Muscle of back (tissue), 13 donors: ENCODE measurements at places on chromosomes 3 and 15. TPM values are rescaled to one million over a fixed set of nuclear protein-coding genes. Genes with fewer than 3 reads are reported as not detected.

Gene SOX14
- polyA plus RNA-seq: not detected

Gene TMEM108
- 28.9 TPM for polyA plus RNA-seq

Gene ANKRD63
- polyA plus RNA-seq: not detected

Gene FEZF2
- not detected for polyA plus RNA-seq

Gene RETNLB
- polyA plus RNA-seq: not detected

Gene EHD4
- polyA plus RNA-seq: 33.2 TPM

Gene CYP1A1
- not detected for polyA plus RNA-seq

Gene GOLGA6D
- 0.43 TPM for polyA plus RNA-seq

Gene CHRNA3
- polyA plus RNA-seq: not detected

Gene KAT2B
- polyA plus RNA-seq: 17.1 TPM

GRCh38 chr15:29429584-29429983 lies 160.0 kb upstream of the NSMCE3 start:
- no peak for DNase-seq

- DNase-seq: no peak
Measured at GRCh38 chr3:5339967-5340535, 152.5 kb downstream of the EDEM1 start.

DNA sequence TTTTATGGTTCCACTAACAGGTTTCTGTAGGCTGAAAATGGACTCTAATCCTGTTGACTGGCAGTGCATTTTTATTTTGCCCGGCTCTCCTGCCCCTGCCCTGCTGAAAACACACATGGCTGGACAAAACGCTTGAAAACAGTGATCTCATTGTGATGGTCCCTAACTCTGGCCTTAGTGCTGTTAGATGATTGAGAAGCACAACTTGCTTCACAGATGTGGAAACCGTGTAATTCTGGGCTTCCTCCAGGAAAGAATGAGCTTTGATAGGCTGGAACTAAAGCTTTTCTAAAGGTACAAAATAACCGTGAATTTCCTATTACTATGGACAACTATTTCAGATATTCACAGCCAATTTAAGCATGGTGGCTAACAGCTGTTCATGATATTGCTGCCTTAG lies 121.4 kb downstream of the VGLL3 start:
- DNase-seq: peak; percentile 48

DNA sequence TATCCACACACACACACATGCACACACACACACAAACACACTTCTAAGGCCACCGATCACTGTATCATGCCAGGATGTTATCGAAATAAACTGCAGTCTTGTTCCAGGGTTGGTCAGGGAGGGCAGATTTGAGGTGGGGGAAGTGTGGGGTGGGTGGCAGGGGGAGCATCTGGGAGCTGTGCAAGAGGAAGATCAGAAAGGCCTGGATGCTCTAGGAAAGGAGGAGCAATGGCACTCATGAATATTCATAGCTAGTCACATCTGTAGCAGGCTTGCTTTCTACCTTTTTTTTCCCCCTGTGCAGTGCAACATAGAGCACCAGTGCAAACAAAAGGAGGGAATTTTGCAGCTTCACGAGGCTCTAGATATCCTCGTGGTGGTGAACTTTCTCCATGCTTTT lies 84.9 kb downstream of the MEIS2 start:
- DNase-seq: no peak

- no peak for DNase-seq
Measured at GRCh38 chr3:175940881-175941280, 1081.7 kb downstream of the NAALADL2 start.

- DNase-seq: no peak
Measured at GRCh38 chr15:66894363-66894762, 171.0 kb upstream of the SMAD3 start.

GRCh38 chr3:123528130-123528529 lies 56.7 kb downstream of the HACD2 start:
- no peak for DNase-seq

- peak; percentile 2 for DNase-seq
Measured at GRCh38 chr3:88440701-88441100, 290.9 kb downstream of the C3orf38 start.

- DNase-seq: no peak
Measured at GRCh38 chr3:116318370-116318769, 126.9 kb downstream of the LSAMP start.
